ENCODE measurements at places on chromosomes 13 and 19.

- no peak for DNase-seq
These were observed 1.7 kb downstream of the PLEKHA4 start for GRCh38 chr19:48866692-48867091.

DNA sequence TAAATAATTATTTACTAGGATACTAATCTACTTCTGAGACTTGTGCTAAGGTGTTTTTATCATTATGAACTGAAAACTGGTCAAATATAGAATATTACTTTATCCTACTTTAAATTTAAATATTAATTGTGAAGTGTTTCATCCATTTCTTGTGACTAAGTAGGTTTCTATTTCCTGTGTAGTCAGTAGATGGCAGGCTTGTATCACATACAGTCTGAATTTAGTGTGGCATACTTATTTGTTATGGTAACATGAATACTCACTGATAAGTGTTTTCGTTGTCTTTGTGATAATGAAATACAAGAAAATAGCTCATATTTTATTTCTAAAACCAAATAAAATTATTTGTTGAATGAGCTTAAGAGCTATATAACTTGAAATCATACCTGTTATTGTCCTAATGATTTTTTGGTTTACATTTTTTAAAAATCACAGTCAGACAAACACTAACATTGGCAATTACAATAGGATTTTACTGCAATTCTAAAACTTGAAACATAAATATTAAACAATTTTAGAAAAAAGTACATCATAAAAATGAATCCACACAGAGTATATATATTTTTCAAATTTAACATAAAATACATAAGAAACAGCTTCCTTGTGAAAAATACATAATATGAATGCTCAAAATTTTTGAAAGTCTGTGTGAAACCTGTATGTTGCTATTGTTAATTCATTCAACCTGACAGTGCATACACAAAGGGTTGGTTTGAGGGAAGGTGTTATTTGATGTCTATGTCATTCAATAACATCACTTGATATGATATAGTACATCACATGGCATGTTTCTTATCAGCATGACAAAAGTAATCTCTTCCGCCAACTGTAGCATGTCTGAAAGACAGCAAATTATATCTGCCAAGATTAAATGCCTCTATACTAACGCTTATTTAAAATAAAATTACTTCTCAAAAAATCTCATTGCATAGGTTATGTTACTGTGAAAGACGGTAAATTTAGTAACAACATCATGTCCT lies 904.8 kb upstream of the PCDH20 start:
- no peak for DNase-seq

GRCh38 chr13:77693449-77693940 lies 4.0 kb upstream of the SLAIN1 start:
- no peak for DNase-seq

- DNase-seq: peak; percentile 91
These were observed 3.5 kb upstream of the NAPSA start for GRCh38 chr19:50368649-50369570.

DNA sequence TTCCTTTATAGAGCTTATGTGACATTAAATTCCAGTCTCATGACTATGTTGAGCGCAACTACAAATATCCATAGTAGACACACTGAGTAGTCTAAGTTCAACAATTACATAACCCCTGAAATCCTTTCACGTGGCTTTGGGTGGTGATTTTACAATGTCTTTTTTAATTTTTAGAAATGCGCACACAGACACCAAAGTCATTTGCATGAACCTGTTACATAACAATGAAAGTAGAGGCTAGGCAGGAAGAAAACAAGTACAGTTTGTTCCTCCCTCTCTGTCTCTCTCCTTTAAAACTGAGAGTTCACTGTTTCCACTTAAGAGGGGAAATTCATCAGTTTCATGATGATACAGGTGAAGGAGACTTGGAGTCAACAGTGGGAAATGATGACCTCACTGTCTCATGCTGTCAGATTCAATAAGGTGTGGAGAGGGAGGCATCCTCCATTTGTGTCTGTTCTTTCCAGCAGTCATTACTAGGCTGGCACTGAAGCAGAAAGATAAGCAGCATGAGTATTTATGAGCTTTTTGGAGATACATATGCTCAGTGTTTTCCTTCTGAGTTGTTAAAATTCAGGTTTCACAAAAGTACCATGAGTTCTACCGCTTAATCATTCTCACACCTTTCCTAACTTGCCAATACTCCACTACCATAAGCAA lies 201.8 kb downstream of the LHFPL6 start:
- no peak for DNase-seq

DNA sequence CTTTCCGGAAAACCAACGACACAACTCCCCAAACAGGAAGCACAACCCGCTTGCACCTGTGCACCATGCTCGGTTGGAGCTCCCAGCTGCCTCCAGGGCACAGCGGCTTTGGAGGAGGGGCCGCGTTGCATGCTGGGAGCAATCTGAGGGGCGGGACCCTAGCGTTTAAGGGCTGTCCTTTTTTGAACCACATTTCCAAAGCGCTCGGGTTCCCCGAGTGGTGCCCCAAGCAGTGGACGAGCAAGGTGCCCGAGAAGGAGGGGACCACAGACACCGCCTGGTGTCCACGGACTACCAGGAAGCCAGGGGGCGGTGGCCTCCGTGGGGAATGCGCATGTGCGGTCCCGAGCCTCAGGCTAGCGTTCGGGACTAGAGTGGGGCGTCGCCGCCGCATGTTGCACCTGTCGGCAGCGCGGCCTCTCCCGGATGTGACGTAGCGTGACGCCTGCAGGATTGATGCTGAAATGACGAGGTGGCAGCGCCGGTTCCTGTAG lies 11.9 kb upstream of the ZNF57 start:
- DNase-seq: no peak

GRCh38 chr13:19818223-19818842 lies 35.6 kb upstream of the PSPC1 start:
- DNase-seq: no peak

- peak; percentile 86 for DNase-seq
These were observed at the start of gene JUNB for GRCh38 chr19:12791345-12792050. Gene JUNB (plus strand): TSS chr19:12791486. CDS start chr19:12791772, 286 bp downstream.

DNA sequence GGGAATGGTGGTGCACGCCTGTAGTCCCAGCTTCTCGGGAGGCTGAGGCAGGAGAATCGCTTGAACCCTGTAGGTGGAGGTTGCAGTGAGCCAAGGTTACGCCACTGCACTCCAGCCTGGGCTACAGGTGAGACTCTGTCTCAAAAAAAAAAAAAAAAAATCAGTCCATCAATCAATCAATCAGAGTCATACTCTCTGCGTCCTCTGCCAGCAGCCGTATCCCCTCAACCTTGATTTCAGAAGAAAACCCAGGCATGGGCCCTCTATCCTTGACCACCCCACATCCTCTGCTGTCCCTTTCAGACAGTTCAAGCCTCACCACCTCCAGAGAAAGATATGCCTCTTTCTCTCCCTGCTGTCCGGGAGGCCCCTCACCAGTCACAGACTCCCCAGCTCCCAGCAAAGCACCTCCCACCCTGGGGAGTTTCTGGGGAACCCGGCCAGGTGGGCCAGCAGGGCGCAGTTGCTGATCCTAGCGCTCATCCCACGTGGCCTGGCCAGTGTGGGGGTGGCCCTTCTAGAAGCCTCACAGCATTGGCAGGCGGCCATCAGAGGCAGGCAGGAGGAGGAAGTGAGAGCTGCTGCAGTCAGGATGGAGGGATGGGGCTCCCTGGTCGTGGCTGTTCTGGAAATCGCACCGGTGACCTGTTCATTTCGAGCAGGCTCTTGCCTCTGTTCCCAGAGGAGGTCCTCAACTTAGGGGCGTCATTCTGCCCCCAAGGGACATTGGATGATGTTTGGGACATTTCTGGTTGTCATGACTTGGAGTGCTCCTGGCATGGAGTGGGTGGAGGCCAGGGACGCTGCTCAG lies 10.2 kb upstream of the JSRP1 start:
- DNase-seq: peak; percentile 80
